ENCODE measurements at places on chromosomes 4 and X.

DNA sequence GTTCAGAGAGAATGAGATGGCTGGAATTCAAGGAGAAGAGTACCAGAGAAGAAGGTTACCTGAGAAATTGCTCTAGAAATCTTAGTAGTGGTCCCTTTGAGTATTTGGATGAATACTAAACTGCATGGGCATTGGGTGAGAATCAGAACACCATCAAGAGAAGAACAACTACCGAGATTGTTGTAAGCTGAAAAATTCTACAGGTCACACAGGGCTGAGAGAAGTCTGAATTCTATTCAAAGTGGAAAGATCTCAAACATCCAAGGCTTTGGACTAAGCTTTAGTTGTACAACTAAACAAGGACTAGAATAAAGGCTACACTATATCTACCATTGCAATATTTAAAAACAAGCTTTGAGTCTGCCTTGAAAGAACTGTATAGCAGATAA is 40.8 kb downstream of the LRBA start:
- DNase-seq: no peak

DNA sequence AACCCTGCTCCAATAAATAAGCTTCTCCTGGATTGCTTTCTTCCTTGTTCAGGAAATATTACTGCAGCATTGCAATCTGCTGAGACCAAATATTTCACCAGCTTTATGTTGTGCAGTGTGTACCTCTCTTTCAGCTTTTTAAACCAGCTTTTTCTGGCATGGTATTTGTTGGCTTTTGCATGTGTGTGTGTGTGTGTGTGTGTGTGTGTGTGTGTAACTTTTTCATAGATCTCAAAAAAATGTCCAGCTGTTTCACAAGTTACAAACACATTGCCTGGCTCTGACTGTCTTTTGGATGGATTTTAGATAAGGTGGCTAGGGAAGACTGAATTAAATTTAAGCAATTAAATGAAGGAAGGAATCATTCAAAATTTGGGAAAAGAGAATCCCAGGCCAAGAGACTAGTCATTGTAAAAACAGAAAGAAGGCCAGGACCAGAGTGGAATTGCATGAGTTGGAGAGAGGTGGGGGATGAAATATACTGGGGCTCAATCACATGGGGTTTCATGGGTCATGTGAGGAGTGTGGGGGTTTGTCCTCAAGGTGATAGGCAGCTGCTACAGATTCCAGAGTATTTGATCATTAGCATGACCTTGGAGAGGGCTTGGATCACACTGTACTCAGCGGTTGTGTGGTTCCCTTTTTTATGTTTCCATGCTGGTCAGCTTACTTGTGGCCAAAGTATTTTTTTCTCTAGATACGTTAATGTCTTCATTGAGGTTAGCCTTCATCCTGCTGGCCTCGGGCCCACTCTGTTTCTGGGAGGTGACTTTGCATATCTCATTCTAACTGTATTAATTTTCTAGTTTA is 357.7 kb upstream of the BOD1L1 start:
- no peak for DNase-seq

DNA sequence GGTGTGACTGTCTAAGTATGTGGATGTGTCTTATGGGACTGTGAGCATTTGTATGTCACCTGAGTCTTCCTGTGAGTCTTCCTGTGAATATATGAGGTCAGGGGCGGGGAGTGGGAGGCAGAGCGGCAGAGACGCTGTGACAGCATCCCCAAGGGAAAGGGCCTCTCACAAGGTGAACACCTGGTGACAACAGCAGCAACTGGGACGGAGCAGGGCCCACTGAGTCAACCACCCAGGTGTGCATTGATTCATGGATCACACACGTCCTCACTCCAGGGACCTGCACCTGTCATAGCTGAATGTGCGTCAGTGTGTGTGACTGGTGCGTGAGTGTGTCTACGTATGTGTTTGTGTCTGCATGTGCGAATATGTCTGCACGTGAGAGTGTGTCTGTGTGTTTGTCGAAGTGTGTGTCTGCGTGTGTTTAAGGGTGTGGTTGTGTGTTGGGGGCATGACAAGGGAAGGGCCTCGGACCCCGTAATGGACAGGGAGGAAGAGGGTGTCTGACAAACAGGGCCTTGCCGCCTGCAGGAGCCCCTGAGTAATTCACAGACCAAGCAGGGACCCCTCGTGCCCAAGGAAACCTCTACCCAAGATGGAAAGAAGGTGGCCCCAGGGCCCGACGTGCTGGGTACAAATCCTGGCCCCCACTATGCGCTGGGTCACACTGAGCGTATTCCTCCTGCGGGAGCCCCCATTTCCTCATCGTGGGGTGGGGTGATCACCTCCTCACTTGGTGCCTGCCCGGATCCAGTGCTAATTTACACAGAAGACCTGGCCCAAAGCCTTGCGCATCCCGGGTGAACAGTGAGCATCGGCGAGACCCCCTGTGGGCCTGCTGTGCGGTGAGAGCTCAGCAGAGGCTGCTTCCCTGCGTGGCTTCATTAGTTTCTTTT is 76.7 kb downstream of the ABLIM2 start:
- DNase-seq: no peak

DNA sequence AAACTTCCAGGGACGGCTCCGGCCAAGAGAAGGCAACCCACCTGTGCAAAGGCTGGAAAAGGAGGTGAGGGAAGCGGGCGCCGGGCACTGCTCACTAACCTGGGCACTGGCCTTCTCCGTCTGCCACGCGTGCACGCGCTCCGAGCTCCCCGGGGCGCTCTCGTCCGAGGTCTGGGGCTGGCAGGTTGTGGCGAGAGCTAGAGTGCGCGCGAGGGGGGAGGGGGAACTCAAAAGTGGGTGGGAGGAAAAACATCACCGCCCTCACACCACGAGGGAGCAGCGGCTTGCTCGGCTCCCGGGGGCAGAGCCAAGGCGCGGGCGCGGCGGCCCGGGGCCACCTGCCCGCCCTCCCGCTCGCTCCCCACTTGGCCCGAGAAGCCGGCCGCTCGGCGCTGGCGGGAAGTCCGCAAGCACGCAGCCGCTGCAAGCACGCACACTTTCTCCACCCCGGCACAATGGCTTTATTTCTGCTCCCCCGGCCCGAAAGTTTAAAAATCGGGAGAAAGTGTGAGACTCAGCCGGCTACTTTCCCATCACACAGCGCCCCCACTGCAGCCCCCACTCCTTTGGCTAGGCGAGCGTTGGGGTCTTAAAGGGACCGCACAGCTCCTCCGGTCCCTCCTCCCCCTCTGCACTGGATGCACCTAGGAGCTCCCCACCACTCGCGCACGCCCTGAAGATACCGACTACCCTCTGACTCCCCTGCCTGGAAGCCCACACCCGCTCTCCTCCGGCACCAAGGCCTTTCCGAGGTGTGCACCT is at the start of gene CHRDL1:
Gene CHRDL1 (minus strand): TSS at position 173 of the 762 bp plus-strand sequence. CDS start 3,636 bp downstream, outside the sequence.
- DNase-seq: no peak

GRCh38 chr4:7784131-7784870 is 155.4 kb downstream of the AFAP1 start:
- no peak for DNase-seq

- DNase-seq: peak; percentile 28
These were observed at the start of gene GDI1 for GRCh38 chrX:154436983-154437752. GDI1 (plus strand) TSS chrX:154437154; CDS start chrX:154437255, 101 bp downstream.

GRCh38 chrX:63434665-63435064 is 83.5 kb upstream of the SPIN4 start:
- DNase-seq: no peak

DNA sequence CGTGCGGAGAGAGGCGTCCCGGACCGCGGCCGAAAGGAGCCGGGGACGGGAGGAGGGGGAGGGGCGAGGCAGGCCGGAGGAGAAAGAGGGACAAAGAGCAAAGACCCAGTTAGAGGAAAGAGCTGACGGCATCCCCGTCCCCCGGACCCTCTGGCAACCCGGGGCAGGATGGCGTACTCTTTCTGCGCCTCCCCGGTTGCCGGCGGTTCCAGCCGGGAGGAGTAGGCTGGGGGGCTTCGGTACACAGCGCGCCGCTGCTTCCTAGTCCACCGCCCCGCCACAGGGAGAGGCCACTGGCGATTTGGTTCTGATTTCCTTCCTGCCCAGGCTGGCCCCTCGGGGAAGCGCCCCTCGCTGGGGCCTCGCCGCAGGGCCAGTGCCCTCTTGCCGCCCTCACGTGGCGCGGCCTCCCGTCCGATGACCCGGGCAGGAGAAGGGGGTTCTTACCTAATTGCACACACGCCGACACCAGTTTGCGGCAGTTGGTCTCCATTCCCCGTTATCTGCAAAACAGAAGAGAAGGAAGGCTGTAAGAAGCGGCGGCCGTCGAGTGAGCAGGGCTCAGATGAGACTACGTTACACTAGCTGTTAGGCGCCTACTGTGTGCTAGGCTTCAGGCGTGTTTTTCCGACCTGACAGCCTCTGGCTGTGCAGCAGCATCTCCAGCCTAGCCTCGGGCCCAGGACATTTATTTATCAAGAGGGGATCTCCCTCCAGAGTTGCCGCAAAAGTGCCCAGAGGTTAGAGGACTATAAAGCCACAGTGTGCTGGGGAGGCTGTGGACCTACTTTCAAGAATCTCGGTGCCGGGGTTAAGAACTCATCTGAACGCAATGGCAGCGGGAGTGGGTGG is 9.9 kb upstream of the PITX2 start:
- no peak for DNase-seq

GRCh38 chrX:133859860-133860259 is 125.5 kb downstream of the GPC3 start:
- DNase-seq: no peak

GRCh38 chr4:132827522-132827921 is 321.6 kb upstream of the PCDH10 start:
- no peak for DNase-seq

GRCh38 chr4:147524601-147525000 is 43.7 kb downstream of the EDNRA start:
- no peak for DNase-seq

DNA sequence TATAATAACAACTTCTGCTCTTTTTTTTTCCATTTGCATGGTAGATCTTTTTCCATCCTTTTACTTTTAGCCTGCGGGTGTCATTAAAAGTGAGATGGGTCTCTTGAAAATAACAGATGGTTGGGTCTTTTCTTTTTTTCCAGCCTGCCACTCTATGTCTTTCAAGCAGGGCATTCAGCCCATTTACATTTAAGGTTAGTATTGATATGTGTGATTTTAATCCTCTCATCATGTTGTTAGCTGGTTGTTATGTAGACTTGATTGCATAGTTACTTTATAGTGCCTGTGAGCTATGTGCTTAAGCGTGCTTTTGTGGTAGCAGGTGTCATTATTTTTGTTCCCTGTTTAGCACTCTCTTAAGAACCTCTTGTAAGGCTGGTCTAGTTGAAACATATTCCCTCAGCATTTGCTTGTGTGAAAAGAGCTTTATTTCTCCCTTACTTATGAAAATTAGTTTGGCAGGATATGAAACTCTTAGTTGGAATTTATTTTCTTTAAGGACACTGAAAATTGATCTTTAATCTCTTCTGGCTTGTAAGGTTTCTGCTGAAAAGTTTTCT is 326.1 kb downstream of the SH3BGRL start:
- no peak for DNase-seq

GRCh38 chr4:57117491-57117890 is 7.3 kb upstream of the IGFBP7 start:
- DNase-seq: no peak

DNA sequence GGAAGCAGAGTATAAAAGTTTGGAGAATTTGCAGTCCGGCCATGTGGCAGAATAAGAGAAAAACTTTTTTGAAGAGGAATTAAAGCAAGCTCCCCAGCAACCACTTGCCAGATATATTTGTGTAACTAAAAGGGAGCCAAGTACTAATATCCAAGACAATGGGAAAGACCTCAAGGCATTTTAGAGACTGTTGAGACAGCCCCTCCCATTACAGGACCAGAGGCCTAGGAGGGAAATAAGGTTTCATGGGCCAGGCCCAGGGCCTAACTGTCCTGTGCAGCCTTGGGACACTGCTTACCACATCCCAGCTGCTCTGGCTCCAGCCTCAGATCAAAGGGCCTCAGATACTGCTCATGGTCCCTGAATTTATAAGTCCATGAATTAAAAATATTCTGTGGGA is 659.4 kb downstream of the PCDH19 start:
- DNase-seq: no peak

DNA sequence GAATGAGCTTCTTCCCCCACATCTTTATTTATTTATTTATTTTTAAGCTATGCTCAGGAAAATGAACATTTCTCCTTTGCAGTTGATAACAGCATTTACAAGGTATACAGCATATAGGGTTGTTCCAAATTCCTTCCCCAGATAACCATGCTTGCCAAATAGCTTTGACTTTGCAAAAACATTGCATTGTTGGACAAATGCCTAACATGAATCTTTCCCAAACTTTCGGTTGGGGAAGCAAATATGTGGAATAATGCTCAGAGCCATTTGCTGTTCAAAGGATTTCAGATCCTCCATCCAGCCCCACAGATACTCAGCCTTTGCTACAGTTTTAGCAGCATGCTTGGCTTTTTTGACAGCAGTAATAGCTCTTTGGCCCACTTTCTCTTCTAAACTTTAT is 127.2 kb upstream of the AGA start:
- DNase-seq: no peak

- DNase-seq: no peak
These were observed 57.4 kb downstream of the SPOCK3 start for GRCh38 chr4:167176723-167177367.

DNA sequence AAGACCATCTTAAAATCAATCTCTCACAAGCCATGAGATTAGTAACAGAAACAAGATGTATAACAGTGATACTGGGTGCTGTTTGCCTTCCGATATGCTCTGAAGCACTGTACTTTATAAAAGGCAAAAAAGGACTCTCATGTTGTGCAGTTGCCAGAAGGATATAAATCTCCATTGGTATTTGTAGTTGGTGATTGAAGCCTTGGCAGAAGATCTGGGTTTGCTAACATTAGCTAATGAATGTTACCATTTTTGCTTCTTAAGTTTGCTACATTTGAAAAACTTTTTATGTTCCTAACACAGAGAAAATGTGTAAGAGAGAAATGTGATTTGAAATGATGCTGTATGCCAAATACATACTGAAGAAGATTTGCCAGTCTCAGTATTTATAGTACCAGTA is 44.4 kb downstream of the RAP1GDS1 start:
- no peak for DNase-seq

DNA sequence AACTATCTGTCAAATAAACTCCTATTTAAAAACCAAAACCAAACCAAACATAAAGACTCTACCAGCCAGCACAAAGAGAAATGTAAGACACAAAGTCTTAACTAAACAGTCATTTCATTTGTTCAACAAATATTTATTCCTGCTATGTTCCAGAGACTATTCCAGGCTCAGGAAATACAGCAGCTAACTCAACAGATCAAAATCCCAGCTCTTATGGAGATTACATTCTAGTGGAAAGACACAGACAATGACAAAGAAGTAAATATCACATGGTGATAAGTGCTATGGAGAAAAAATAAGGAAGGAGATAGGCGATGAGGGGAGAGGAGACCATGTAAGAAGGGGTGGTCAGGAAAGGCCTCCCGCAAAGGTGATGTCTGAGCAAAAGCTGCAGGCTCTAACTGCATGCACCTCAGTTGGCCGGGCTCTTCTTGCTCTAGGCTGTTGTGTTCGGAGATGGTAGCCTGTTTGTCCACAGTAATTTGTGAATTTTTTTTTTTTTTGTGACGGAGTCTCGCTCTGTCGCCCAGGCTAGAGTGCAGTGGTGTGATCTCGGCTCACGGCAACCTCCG is 15.1 kb downstream of the PPEF1 start:
- DNase-seq: no peak

Measured in stimulated activated CD8-positive, alpha-beta memory T cell treated with anti-CD3 and anti-CD28 coated beads, Interleukin-12 subunit alpha, Interleukin-12 subunit beta, amount 100 ng/mL, for 4 hours (primary cell).